ENCODE measurements at places on chromosomes 1 and 21. TPM values are rescaled to one million over a fixed set of nuclear protein-coding genes. Genes with fewer than 3 reads are reported as not detected.

Gene CCDC24
- polyA plus RNA-seq = 0.89 TPM

DNA sequence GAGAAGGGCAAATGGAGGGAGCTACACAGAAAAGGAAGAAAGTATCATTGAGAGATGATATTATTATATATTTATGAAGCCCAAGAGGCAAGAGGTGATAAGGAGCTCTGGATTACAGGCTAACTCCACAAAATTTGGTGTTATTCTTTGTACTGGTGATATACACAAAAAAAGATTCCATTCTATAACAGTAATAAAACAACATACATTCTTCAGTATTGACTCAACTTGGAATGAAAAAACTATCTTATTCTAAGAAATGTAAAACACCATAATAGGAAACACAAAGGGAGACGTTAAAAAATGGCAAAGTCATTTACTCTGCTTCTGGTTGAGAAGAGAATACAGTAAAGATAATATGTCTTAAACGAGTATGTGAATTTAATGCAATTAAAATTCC is 99.4 kb downstream of the TEX35 start:
- DNase-seq = no peak

GRCh38 chr21:38770660-38771059 is 35.1 kb upstream of the ETS2 start:
- no peak for DNase-seq

GRCh38 chr1:104132382-104132973 is 382.8 kb downstream of the AMY1C start:
- DNase-seq = no peak

- no peak for DNase-seq
Measured at GRCh38 chr1:33111965-33112364, 31.0 kb downstream of the AZIN2 start.
